Upper lobe of left lung (tissue), 6 donors: ENCODE measurements at places on chromosomes 11 and 22.

DNA sequence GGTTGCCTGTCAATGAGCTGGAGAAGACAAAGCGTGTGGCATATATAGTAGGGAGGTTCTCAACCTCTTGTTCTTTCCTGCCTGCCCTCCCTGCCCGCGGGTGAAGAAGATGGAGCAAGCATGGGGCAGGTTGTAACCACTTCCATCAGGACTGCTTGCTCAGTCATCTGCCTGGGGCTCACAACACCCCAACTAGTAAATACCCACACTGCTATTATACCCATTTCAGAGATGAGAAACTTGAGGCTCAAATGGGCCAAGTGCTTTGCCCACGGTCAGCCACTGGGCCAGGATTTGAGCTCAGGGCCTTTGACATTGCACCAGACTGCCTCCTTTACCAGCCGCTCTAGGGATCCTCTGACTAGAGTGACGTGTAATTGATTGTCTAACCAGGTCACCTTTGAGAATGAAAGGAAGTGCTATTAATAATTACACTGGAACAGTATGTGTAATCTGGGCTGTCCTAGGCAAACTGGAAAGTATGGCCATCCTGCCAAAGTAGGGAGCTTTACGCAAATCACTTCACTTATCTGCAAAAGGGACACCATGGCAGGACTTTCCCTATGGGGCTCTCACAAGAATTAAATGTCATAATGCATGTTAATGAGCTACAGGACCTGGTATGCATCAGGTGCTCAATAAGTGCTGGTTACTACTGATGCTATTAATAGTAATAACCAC is 2.8 kb upstream of the CDC42EP1 start:
- no peak for DNase-seq

DNA sequence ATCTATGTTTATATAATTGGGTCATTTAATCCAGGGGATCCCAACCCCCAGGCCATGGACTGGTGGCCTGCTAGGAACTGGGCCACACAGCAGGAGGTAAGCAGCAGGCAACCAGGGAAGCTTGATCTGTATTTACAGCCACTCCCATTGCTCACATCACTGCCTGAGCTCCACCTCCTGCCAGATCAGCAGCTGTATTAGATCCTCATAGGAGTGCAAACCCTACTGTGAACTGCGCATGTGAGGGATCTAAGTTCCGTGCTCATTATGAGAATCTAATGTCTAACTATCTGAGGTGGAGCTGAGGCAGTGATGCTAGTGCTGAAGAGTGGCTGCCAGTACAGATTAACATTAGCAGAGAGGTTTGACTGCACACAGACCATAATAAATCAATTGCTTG is 32.8 kb downstream of the MS4A2 start:
- DNase-seq: no peak

GRCh38 chr11:45354976-45355705 is 69.0 kb upstream of the SYT13 start:
- peak; percentile 84 for DNase-seq

GRCh38 chr11:128568166-128568778 is 19.1 kb downstream of the ETS1 start:
- no peak for DNase-seq

DNA sequence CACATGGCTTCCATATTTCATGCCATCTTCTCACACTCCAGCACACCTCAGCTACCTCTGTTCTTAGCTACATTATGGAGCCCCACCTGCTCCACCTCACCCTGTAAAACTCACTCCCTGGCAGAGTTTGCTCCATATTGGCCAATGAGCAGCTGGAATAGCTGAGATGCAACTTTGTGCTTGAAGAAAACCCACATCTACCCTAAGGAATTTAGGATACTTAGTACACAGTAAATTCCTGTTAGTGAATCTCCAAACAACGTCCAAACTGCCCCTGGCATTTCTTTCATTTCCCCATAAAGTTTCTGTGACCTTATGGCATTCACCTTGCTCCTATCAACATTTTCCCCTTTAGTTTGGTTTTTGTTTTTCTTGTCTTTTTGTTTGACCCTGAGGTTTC is 2.2 kb upstream of the VWCE start:
- no peak for DNase-seq

GRCh38 chr11:131763193-131763890 is 392.9 kb downstream of the NTM start:
- no peak for DNase-seq

GRCh38 chr11:110971140-110971539 is 258.9 kb upstream of the ARHGAP20 start:
- DNase-seq: no peak

GRCh38 chr11:134733646-134734045 is 321.6 kb upstream of the B3GAT1 start:
- DNase-seq: no peak

DNA sequence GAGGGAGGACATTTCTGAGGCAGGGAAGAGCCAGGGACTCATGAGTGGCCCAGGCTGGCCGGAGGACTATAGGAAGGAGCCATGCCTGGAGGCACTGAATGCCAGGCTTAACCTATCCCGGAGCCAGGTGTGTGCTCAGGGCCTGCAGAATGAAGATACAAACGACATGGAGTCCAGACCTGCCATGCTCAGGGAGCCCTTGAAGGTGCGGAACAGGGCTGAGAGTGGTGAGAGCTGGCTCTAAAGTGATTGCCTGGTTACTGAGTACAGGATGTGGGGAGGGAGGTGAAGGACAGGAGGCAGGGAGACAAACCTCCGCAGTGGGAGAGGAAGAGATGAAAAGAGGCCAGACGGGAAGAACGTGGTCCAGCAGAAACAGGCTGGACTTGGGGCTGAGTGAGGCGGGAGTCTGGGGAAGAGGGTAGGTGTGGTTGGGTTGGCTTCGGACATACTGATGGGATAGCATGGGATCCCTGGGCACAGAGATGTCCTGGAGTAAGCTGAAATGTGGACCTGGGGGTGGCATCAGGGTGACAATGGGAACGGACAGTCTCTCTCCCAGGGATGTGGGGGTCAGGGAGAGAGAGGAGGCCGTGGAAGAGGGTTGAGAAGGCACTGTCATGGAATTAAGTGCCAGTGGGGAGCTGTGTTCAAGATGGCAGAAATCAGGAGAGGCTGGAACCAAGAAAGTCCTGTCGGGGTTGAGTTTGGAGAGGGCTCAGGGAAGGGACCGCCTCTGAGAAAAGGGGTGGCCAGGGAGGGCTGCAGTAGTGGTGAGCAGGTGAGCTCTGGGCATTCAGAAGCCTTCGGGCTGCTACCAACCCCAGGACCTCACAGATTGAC is 1.5 kb upstream of the ANKRD13D start:
- DNase-seq: no peak

- DNase-seq: no peak
Observed at GRCh38 chr22:44880610-44881290, 128.4 kb downstream of the ARHGAP8 start.

DNA sequence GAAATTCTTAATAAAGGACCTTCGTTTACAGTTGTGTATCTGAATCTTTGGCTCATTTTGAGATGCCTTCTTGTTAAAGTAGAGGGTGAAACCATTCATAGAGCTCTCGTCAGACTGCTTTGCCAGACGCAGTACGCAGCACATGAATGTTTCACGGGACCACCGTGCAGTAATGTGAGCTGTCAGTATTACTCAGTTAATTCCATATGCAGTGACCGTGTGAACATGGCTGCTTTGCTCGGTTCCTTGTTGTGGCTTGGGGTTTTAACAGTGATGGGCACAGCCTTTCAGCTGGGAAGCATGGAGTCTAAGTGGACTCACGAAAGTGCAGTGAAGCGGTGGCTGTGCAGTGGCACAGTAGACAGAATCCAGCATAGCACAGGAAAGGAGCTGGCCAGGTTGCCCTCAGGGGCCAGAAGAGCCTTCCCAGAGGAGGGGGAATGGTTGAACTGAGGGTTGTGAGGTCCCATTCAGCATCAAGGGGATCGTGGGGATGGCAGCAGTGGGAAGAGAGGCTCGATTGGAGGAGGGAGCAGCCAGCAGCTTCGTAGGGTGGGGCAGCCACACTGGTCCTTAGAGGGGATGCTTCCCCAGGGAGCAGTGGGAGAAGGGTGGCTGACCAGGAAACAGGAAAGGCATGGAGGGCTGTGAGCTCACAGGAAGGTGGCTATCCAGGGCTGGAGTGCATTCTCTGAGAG is 31.4 kb downstream of the PPFIA1 start:
- DNase-seq: no peak

- peak; percentile 44 for DNase-seq
Observed at GRCh38 chr11:77213589-77214428, 85.8 kb downstream of the MYO7A start.

- no peak for DNase-seq
Observed at GRCh38 chr11:14582793-14583192, 60.8 kb upstream of the PDE3B start.

- DNase-seq: no peak
Observed at GRCh38 chr11:79582434-79582833, 141.6 kb upstream of the TENM4 start.
